ENCODE measurements at places on chromosomes 4 and X. TPM values are rescaled to one million over a fixed set of nuclear protein-coding genes. Genes with fewer than 3 reads are reported as not detected.
A peak's percentile ranks its signal among the peaks of the same experiment; 100 is the strongest.

- no peak for DNase-seq
Observed at GRCh38 chr4:94673961-94674360, 83.8 kb upstream of the BMPR1B start.

GRCh38 chr4:152894673-152895072, 41.5 kb upstream of the FHDC1 start:
- peak; percentile 3 for DNase-seq

- no peak for DNase-seq
Observed at GRCh38 chr4:111754003-111754402, 391.3 kb upstream of the FAM241A start.

GRCh38 chr4:173801876-173802661, 272.0 kb upstream of the HAND2 start:
- DNase-seq, result no peak

DNA sequence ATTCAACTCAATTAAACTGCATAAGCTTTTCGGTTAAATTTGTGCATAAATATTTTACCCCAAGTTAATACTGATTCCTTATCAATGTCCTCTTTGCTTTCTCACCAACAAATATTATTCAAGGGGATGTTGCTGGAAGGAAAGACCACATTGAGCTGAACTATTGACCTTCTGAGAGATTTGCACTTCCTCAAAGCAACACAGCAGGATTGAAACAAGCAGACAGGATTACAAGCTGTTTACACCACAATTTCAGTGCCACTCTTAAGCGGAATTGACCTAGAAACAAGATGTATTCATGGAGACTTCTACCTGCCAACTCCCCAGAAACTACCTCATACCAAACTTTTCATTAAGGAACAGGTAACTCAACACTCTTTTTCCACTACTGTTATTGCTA, 96.5 kb upstream of the DUSP21 start:
- DNase-seq, result peak; percentile 1

- DNase-seq, result no peak
Observed at GRCh38 chrX:140713174-140713539, 3.6 kb downstream of the LINC00632 start.

- no peak for DNase-seq
Observed at GRCh38 chrX:867966-868647, 237.5 kb downstream of the SHOX start.

DNA sequence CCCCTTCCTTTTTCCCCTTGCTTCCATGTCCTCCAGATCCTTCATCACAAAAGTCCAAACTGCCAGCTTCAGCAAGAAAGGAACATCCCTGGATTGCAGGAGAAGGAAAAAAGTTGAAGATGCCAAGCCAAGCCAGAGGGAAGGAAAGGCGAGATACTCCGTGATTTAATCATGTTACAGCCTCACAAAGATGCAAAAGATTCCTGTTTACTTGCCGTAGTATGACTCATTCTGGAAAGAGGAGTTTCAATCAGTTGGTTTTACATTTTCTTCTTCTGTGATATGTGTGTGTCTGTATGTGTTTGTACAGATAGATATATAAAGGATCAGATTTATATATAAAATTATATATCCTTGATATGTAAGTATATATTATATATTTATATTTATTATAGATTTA, 69.3 kb downstream of the BTC start:
- no peak for DNase-seq

DNA sequence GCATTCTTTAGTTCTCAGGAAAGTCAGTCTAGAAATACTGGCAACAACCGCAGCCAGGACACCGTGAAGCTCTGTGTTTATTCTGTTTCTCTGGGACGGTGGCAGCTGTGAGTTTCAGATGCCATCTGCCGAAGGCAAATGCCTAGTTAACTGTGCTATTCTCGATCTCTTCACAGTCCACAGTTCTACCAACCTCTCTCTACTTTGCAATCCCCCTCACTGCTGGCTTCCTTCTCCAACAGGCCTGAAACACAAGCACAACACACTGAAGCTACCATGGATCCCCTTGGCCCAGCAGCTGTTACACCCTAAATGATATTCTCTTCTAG, 118.8 kb downstream of the ZNF827 start:
- DNase-seq, result no peak

GRCh38 chr4:137934911-137935310, 307.2 kb downstream of the SLC7A11 start:
- DNase-seq, result no peak

DNA sequence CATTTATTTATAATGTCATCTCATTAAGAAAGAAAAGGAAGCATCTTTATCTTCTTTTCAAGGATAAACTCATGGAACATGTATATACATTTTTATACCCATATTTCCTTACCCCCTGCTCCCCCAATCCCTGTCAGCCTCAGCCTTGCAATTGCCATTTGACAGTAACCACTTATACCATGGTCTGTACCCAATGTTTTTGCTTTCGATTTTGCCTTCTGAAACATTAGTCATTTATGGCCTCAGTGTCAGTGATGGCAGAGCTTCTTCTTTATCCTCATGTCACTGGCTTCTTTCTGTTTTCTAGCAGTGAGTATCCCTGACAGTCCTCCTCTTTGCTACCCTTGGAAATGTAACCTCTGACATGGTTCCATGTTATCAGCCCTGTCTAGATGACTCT, 228.4 kb downstream of the SPRY1 start:
- no peak for DNase-seq

DNA sequence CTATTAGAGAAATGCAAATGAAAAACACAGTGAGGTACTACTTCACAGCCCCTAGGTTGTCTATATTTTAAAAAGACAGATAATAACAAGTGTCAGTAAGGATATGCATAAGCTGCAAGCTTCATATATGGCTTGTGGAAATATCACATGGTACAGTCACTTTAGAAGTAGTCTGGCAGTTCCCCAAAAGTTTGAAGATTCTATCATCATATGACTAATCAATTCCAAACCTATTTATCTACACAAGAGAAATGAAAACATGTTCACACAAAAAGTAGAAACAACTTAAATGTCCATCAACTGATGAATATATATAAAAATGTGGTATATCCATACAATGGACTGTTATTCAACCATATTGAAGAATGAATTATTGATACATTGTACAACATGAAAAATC, 185.8 kb upstream of the STK26 start:
- DNase-seq, result no peak

DNA sequence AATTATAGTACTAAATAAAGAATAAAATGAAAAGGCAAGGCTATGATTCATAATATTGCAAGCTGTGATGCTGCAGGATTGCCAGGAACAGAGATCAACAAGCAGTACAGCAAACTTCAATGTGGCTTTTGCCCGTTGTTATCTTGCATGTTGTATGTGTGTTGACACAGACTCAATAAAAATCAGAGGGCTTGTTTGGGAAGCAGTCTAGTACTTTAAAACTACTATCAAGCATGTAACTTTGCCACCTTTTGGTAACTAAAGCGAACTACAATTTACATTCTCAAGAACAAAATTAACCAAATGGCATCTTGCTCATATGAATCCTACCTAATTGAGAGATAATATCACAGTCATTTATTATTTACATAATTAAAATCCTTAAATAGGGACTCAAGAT, 79.8 kb upstream of the GPM6A start:
- DNase-seq, result no peak

GRCh38 chr4:68288393-68288740, 42.9 kb upstream of the TMPRSS11B start:
- DNase-seq, result no peak

DNA sequence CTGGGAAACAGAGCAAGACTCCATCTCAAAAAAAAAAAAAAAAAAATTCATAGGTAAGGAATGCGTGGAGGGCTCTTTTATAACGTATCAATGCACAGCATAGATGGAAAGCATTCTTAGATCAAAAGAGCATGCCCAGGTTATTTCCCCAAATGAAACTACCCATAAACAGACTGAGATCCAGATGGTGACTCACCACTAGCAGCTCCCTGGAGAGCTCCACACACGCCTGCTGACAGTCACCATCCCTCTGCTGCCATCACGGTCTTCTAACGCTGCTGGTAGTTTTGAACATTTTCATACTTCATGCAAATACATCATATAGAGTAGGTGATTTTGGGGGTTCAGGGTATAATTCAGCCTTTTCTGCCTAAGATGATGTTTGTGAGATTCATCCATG, 136.9 kb downstream of the ASMT start:
- DNase-seq, result no peak

DNA sequence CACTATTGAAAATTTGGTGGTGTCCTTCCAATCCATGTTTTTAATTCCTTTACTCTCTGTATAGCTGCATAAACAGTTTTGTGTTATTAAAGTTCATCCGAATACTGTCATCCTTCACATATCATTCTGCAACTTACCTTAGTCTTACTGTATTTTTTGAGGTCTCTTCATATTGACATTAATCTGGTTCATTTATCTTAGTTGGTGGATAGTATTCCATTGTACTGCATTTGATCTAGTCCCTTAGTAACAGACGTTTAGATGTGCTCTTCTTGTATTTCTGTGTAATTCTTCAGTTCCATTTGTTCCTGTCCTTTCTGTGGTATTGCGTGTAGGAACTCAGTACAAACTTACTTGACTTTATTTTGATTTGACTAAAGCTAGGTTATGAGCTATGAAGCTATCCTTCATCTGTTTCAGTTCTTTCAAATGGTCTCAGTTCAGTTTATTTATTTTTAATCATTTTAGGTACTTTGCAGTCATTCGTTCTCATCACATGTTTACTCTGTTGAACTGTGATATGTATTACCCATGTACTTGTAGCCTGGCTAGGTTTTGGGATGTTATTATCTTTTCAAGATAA, 41.3 kb downstream of the RAPGEF2 start:
- DNase-seq, result no peak

DNA sequence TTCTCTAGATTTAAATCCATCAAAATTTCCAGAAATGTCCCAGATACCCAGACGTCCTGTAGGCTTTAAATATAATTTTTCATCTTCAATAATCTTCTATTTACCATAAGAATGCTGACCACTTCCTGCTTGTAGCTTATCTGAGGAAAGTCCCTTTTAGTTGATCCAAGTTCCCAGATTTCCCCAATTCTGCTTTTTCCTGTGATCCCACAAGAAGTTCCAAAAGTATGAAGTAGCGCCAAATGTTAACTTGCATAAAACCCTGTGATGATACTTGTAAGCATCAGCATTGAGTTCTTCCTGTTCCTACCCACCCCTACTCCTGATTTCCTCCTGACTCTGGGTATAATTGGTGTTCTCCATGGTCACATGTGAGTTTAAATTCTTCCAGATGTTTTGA, 10.6 kb upstream of the TLR8 start:
- DNase-seq, result peak; percentile 30

GRCh38 chr4:75146223-75146622, 213.3 kb downstream of the PARM1 start:
- no peak for DNase-seq

- DNase-seq, result no peak
Observed at GRCh38 chrX:136750364-136750763, 30.4 kb downstream of the ARHGEF6 start.

DNA sequence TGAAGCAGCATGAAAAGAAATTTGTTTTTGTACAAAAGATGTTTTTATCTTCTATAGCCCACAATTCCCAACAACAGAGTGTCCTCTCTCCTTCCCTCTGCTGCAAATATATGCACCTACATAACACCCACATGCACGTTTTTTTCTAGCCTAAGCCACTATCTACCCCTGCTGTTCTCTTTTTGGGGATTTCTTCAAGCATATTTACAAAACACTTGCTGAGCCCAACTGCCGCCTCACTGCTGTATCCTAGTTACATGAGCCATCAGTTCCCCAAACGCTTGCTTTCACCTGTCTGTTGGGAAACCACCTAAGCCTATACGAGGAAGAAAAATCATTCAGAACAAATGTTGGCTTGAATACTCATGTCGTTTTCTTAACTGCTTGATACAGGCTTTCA, 127.2 kb downstream of the CHRNA9 start:
- DNase-seq, result no peak

DNA sequence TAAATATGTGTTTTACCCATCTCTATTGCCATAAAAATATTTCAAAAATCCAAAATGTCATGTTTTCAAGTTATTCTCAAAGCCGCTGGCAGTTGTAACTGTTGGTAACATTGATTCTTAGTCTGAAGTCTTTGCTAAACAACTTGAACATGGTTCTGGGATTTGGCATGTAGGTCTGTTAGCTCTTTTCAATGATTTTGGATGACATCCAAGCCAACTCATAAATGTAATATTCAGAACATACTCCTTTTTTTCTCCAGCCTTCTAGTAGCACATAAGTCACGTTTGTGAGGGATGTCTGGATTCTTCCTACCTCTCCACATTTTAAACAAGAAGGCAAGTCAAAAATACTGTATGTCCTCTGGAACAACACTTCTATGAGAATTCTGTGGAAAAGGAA, 305.3 kb downstream of the PRR32 start:
- no peak for DNase-seq

- DNase-seq, result no peak
Observed at GRCh38 chrX:68883800-68884199, 55.0 kb downstream of the EFNB1 start.

- DNase-seq, result no peak
Observed at GRCh38 chr4:142291299-142292050, 554.6 kb downstream of the INPP4B start.

GRCh38 chr4:83255584-83255983, 29.0 kb downstream of the COQ2 start:
- DNase-seq, result peak; percentile 91

GRCh38 chrX:50707955-50708699, 105.9 kb downstream of the SHROOM4 start:
- no peak for DNase-seq

DNA sequence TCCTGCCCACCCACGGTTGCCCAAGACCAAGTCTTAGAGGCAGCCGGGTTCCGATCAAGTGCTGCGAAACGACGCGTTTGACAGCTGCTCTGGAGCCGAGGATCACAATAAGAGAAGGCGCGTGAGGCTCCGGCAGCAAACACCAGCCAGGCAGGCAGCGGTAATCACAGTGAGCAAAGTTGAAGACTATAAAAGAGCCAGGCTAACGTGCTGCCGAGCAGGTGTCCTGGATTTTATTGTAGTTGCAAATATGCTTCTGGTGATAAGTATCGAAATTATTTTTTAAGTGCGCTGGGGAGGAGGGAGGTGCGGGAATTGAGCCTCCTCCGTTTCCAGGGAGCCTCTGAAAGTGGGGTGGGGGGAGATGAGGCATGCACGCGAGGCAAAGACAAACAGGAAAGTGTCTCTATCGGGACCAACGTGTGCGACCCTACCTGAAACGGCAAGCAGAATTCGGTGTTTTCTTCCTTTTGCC, 590 bp downstream of the GABRA2 start:
- no peak for DNase-seq

DNA sequence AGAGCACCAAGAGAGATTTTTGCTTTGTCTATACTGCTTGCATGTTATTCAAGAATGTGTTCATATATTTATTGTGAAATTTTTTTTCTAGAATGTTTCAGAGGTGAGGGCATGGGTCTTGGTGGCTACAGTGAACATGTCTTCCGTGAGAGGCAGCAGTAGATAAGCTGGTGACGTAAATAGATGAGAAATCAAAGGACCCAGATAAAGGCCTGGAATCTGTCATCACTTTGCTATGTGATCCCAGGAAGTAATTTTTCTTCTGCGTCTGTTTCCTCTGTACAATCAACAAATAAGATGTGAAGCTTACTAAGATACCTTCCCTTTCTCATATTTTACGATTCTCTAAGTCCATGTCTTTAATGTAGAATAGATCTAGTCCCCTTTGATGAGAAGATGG, 129.1 kb downstream of the COL4A6 start:
- DNase-seq, result peak; percentile 37

- no peak for DNase-seq
Observed at GRCh38 chr4:82712561-82712960, 86.0 kb downstream of the SCD5 start.

The RTL3 gene
- total RNA-seq, result not detected

The HSFX4 gene
- not detected for total RNA-seq

The CENPU gene
- total RNA-seq, result 34.2 TPM

The TRPC5OS gene
- total RNA-seq, result not detected

The BLTP1 gene
- 91.6 TPM for total RNA-seq

The ADAM29 gene
- not detected for total RNA-seq

The ETNPPL gene
- total RNA-seq, result not detected

The MAGEB1 gene
- total RNA-seq, result not detected

The TLR10 gene
- total RNA-seq, result not detected
